KG1 (cell line): ENCODE measurements at places on chromosomes 5 and 9.

DNA sequence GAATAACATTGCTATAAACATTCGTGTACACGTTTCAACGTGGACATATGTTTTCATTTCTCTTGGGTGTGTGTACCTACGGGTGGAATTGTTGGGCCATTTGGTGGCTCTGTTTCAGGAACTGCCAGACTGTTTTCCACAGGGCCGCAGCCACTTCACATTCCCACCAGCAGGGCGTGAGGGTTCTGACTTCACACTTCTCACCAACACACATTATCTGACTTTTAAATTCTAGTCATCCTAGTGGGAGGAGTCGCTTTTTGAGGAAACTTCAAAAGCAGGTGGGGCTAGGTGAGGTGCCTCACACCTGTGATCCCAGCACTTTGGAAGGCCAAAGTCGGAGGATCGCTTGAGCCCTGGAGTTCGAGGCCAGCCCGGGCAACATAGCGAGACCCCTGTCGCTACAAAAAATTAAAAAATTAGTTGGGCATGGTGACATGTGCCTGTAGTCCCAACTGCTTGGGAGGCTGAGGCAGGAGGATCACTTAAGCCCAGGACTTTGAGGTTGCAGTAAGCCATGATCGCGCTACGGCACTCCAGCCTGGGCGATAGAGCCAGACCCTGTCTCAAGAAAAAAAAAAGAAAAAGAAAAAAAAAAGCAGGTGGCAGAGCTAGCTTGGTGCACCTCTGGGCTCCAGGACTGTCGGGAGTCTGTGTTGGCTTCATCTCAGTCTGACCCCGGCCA, 28.5 kb downstream of the TSPAN17 start:
- DNase-seq: no peak

DNA sequence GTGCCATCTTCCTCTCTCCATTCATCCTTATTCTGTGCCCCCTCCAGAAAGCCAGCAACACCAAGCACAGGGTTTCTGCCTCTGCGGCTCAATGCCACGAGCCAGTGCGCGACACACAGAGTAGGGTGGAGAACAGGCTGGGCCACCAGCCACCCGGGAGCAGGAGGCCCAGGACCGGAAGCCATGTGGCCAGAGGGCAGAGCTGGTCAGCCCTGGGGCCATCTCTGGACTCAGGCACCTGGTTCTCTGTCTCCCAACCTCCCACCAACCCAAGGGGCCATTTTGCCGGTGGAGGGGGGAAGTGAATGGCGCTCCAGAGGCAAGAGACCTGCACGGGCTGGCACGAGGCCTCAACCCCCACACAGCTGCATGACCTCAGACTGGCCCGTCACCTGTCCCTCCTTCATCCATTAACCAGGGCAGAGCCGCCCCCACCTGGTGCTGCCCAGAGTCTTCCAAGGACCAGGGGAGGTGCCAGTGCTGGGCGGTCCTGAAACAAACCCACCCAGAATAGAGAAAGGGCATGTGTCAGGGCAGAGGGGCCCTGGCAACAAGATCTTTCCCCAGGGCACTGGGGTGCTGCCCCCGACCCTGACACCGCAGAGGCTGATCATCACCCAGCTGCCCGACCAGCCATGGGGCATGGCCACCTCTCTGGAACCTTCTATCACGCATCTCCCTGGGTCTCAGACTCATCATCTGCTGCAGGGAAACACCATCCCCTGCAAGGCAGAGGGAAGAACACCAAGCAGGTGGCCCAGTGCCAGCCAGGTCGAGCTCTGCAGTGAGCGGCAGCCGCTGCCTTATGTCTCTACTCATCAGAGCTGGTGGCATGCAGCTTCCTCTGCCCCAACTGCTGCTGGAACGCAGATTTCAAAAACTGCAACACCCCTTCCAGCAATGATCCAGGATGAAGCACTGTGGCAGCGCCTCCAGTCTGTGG, 11.9 kb downstream of the VAV2 start:
- no peak for DNase-seq

DNA sequence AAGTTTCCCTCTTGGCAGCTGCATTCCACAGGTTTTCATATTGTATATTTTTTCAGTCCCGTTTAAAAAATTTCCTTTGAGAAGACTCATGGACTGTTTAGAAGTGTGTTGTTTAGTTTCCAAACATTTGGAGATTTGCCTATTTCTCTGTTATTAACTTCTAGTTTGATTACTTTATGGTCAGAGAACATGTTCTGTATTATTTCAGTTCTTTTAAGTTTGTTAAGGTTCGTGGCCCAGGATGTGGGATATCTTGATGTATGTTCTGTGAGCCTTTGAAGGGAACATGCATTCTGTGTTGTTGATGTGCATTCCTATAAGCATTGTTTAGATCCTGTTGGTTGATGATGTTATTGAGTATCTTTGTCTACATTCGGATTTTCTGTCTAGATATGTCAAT, 153.6 kb downstream of the CACNA1B start:
- no peak for DNase-seq

GRCh38 chr5:92916036-92916435, 665.0 kb downstream of the NR2F1-AS1 start:
- DNase-seq: no peak

DNA sequence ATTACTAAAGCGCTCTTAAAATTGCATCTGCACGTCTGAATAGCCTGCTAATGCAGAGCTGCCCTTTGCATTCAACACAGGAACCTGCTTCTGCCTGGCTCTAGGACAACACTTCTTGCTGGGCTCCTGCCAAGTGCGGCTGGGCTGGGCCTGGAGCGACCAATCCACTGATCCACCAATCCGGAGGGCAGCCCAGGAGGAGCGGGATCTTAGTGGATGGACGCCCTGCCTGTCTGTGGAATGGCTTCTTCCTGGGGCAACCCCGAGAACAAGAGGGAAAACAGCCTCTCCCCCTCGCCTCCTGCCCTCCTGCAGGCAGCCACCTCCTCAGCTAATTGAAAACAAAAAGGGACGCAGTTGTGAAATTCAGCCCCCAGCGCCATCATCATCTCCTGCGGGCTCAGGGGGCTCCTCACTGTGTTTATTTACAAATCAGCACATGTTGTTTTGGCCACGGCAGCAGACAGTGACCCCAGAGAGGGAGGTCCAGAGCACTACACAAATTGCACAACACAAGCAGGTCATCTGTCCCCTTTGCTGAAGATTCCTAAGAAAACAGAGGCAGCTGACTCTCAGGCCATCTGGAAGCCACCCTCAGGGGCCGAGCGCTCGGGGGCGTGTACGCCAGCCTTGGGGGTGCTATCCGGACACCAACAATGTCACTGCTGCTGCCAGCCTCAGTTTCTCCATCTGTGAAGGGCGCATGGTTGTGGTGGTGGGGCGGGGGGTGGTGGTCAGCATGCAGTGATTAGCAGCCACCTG, 57.3 kb downstream of the GADD45G start:
- no peak for DNase-seq

- DNase-seq: no peak
These were observed 27.5 kb downstream of the SREK1 start for GRCh38 chr5:66171349-66172344.

- no peak for DNase-seq
These were observed 5.5 kb downstream of the GDF9 start for GRCh38 chr5:132860742-132861141.

- DNase-seq: no peak
These were observed 80.3 kb downstream of the ZSWIM6 start for GRCh38 chr5:61412361-61412760.

GRCh38 chr9:134566936-134567335, 74.7 kb upstream of the COL5A1 start:
- no peak for DNase-seq

DNA sequence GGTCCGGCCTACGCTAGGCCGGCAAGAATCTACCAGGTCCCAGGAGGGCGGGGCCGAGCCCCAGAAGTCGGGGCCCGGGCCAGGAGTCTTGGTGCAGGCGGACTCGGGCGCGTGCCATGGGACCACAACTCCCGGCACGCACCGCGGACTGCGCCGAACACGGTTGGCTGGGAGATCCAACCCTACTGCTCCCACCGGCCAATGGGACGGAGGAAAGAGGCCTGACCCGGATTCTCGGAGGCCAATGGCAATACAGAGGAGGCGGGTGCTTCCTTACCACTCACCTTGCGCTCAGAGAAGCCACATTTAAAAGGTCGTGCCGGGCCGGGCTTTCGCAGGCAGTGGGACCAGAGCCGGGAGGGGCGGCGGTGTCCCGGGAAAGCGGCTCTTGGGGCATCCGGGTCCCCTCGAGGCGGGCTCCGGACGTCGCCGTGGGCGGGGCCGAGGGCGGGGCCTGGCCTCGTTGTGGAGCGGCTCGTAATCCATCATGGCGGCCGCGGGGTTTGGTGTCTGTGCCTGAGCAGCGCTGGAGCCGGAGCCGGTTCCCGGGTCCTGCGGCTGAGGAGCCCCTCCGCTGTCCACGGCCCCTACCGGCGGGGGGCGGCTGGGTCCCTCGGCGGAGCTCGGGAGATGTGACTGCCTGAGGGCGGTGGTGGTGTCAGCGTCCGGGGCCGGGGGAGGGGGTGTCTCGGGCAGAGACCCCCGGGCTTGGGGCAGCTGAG, 19.1 kb downstream of the EXOSC2 start:
- DNase-seq: peak; percentile 95

DNA sequence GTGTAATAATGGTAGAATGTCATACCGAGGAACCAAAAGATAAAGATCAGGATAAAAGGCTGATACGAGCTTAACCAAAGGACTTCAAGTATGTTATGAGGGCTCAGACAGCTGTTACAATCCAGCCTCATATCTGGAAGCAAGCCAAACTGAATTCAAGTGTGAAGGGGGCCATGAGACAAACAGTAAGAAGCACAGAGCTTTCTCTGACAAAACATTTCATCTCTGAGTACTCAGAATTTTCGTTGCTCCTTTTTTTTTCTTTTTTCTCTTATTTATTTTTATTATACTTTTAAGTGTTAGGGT, 52.9 kb upstream of the CD180 start:
- DNase-seq: no peak

- DNase-seq: no peak
These were observed 3.5 kb upstream of the SUSD3 start for GRCh38 chr9:93054758-93055704.

- DNase-seq: no peak
These were observed 118.3 kb downstream of the DRD1 start for GRCh38 chr5:175325681-175326080.

- DNase-seq: no peak
These were observed 59.3 kb downstream of the SLC22A5 start for GRCh38 chr5:132428484-132429462.

GRCh38 chr5:161847941-161848391, at the start of gene GABRA1:
Gene GABRA1 (plus strand): TSS chr5:161848120. CDS start chr5:161850811, 2,691 bp downstream.
- DNase-seq: no peak

DNA sequence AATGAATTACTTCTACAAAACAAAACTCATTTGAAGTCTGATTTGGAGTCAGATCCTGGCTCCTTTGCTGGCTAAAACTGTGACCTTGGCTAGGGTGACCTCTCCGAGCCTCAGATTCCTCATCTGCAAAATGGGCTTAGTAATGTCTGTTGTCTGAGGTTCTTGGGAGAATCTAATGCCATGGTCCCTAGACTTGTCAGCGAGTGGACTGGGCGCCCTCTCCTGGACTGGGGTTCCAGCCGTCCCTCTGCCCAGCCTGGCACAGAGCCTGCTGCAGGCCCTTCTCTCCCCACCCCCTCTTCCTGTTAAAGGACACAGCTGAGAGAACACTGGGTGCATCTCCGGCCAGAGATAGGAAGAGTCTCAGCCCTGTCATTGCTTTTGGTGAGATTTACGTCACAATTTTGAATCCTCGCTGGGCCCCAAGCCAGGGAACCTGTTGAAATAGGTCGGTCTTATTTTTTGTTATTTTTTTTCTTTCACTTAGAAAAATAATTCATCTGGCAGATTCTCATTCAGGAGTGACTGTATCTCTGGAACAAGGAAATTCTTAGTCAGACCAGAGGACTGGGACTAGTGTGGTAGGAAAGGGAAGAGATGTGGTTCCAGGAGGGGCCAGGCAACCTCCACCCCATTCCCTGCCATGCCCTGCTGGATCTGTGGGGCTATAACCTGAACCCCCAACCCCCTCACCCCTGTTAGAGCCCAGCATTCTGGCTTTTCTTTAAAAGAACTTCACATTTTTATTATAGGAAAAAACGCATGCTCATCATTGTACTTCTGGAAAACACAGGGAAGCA, 48.2 kb upstream of the RPL26L1 start:
- DNase-seq: no peak

GRCh38 chr5:61738446-61738845, 406.4 kb downstream of the ZSWIM6 start:
- DNase-seq: no peak

DNA sequence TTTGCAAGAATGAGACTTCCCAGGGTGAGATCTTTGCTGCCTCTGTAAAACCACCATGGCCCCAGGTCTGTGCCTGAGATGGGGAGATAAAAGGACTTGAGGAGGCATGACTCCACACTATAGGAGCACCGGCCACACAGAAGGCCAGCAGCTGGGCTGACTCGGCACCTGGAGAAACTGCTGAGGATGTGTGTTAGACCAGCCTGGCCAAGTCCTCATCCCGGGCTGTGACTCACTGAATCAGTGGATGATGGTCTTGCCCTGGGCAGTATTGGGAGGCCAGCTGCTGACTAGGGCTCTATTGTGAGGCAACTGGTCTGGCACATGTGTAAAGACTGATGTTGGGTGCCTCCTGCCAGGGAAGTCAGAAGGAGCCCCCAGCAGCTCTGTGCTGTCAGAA, 286.2 kb downstream of the ACTL7B start:
- DNase-seq: no peak

- no peak for DNase-seq
These were observed 18.9 kb upstream of the TTC33 start for GRCh38 chr5:40774623-40775022.

DNA sequence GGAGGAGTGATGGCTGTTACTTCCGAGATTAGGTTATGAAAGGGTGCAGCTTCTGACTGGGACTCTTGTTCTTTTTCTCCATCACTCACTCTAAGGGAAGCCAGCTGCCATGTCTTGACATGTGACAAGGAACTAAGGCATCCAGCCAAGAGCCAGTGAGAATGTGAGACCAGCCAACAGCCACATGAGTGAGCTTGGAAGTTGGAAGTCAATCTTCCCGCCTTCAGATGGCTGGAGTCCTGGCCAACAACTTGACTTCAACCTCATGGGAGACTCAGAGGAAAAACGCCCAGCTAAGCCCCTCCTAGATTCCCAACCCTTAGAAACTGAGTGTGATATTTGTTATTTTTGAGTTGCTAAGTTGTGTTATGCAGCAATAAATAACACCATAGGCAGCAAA, 201.1 kb downstream of the SNX18 start:
- DNase-seq: no peak

GRCh38 chr5:54590824-54591223, 73.3 kb downstream of the SNX18 start:
- DNase-seq: no peak

GRCh38 chr9:76090330-76090729, 199.9 kb downstream of the PCSK5 start:
- no peak for DNase-seq

GRCh38 chr5:151098768-151099121, 17.9 kb upstream of the TNIP1 start:
- no peak for DNase-seq

DNA sequence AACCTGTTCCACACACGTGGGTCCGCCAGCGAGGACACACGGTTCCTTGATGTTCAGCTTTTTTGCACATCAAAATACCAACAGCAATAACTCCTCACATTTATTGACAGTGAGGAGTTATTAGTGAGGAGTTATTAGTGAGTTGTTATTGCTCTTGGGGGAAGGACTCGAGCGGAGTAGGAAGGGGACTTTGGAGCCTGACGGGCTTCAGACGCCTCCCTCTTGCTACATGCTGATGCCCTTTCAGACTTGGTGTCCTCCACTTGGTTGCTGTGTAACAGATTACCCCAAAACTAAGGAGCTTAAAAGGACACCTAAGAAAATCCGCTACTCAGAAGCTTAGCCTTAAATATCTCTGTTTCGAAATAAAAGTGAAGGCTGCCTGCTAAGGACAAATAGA, 181.9 kb upstream of the MSX2 start:
- DNase-seq: no peak
